Tongue (tissue), 3 donors: ENCODE measurements at places on chromosomes 2 and 18.

- no peak for DNase-seq
Measured at GRCh38 chr2:171824086-171824485, 70.0 kb downstream of the SLC25A12 start.

GRCh38 chr2:159109517-159109916 is 141.1 kb downstream of the TANC1 start:
- DNase-seq: no peak

DNA sequence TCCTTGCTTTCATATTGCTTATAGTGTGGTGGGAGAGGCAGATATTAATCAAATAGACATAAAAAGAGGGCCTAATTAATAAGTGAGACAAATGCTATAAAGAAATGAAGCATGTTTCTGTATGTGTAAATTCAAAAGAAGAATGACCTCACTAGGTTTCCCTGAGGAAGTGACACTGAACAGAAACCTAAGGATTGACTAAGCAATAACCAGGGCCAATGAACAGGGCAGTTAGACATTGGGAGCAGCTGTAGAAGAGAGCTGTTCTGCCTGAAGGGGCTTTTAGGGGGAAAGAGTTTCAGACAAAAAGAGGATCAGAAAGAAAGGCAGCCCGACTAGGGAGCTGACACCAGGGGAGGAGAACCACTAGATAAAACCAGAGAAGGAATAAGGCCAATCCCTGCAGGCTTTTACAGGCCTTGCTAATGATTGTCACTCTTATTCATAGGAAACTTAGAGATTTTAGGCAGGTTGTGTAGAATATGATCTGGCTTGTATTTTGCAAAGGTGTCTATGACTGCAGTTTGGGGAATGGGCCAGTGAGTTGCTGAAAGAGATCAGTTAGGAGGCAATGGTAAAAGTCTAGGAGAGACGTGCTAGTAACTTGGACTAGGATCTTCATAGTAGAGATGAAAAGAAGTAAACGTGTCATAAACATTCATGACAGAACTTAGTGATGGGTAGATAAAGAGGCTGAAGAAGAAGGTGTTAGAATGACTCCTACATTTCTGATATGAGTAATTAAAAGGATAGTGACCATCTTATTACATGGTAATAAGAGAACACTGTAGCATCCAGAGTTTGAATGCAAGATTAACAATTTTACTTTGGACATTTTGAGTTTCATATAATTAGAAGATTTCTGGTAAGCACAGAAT is 26.8 kb upstream of the NABP1 start:
- no peak for DNase-seq

GRCh38 chr2:239455436-239456203 is 54.8 kb upstream of the HDAC4 start:
- no peak for DNase-seq

GRCh38 chr2:106192752-106193689 is 1.1 kb downstream of the UXS1 start:
- DNase-seq: peak; percentile 74

- peak; percentile 37 for DNase-seq
Measured at GRCh38 chr2:235868645-235869044, 299.5 kb downstream of the GBX2 start.

- DNase-seq: no peak
Measured at GRCh38 chr2:233329489-233330135, 22.0 kb downstream of the SAG start.

- DNase-seq: no peak
Measured at GRCh38 chr18:57347784-57348183, 4.6 kb upstream of the ST8SIA3 start.

GRCh38 chr2:218367415-218368149 is 10.9 kb downstream of the CATIP start:
- DNase-seq: peak; percentile 89

DNA sequence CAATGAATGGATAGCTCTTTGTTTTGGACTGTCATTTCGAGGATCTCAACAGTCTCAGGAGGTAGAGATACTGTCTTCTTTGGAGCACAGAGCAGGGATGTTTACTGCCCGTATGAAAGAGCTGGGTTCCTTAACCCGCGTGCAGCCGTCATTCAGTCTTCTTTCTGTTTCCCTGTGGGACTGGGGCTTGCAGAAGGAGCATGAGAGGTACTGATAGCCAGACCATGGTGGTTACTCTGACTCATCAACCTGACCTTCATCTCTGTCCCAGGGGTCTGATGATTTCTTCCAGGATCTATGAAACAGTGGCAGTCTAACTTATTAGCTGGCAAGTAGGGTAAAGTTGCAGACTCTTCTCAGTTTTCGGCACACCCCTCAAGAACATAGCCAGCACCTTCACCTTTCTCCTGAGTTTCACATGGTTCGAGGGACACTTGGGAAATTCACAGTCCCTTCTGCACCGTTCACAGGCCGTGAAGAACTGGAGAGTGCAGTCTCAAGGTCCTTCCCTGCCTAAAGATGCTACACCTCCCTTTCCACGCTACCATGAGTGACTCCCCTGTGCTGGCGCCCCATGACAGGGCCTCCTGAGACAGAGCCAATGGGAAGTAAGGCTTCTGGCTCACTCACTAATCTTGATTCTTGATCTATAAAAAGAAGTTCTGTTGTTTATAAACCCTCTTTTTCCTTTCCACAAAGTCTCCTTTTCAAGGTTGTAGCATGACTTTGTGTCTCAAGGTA is 226.2 kb downstream of the MC4R start:
- DNase-seq: no peak

DNA sequence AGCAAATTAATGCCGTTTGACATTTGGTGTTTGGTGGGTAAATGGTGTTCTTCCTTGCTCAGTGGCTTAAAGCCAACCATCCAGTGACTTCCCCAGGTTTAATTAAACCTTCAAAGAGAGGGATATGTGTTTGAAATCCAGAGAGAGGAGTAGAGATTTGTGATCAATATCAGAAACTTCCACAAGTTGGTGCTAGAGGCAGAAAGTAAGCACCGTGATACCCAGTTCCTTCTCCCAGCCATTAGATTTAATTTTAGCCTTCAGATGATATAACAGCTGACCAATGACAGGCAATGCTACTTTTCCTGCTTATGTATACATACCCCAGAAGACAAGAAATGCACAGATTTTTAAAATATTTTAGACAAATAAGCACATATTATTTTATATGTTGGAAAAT is 398.5 kb downstream of the CDH2 start:
- no peak for DNase-seq

DNA sequence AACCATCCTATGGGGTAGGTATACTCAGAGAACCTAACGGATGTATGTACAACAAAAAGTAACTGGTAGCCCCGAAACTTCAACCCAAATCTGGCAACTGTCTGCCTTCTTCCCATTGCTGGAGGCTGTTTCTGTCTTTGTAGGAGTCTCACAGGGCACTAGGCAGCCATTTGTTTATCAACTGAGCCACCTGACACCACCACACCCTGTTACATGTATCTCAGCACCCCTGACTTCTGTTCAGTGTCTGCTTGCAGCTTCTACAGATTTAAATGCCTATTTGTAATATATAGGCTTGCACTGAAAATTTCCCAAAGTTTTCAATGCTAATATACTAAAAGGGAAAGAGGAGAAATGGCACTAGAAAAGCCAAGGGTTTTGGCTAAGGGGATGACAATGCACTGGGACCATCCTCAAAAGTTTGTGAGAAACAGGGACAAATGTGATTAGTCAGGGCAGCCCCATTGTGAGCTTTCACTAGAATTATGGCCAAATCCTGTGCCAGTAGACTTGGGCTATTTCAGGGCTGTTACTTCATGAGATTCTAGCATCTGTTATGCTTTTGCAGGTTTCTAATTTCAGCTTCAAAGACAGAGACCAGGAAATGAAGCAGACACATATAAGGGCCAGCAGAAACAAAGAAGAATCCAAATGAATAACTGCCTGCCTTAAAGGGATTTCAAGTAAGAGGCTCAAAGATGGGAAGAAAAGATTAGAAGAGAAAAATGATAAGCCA is 103.3 kb downstream of the MYO5B start:
- DNase-seq: peak; percentile 87

- DNase-seq: no peak
Measured at GRCh38 chr2:81505586-81505985, 1201.0 kb upstream of the LRRTM1 start.

- DNase-seq: peak; percentile 64
Measured at GRCh38 chr2:230664128-230664527, 48.5 kb upstream of the CAB39 start.

GRCh38 chr2:27765621-27766286 is 5.8 kb upstream of the MRPL33 start:
- peak; percentile 79 for DNase-seq

- DNase-seq: no peak
Measured at GRCh38 chr2:179017773-179018357, 32.1 kb downstream of the CCDC141 start.

DNA sequence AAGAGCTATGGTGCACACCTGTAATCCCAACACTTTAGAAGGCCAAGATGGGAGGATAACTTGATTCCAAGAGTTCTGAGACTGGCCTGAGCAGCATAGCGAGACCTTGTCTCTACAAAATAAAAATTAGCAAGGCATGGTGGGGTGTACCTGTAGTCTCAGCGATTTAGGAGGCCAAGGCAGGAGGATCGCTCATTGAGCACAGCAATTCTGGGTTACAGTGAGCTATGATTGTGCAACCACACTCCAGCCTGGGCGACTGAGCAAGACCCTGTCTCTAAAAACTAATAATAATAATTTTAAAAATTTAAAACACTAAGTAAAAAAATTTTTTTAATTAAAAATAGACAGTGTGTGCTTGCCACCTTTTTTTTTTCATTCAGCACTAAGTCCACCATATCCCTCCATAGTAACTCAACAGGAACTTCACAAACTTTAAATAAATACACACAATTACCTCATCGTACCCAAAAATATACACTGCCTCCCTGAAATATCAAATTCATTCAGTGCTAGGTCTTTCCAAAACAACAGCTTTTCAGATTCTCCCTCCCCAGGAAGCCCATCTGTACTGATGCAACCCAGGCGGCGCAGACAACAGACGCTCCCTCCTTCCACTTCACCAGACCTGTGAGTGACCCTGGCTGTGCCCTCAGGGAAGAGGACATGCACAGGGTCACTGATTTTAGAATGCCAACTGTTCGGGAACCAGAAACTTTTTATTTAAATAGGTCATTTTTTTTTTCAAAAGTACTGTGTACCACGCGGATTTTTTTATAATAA is 29.6 kb downstream of the FAM168B start:
- no peak for DNase-seq

GRCh38 chr18:44089732-44090131 is 591.0 kb upstream of the SETBP1 start:
- no peak for DNase-seq

DNA sequence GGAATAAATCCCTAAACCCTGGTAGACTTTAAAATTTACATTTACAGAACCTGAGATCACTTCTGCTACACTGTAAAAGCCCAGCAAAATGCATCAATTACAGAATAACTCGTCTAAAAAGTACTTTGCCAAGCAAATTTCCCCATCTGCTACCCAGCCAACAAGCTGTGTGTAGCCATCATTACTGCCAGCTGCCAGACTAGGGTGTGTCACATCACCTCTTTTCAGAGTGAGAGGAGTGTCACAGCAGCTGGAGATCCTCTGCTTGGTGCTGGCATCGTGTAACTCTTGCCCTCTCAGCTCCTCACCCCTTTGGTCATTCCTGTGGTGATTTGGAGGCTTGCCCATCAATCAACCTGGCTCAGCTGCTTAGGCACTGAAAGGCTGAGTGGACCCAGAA is 340.4 kb upstream of the MMADHC start:
- DNase-seq: peak; percentile 60

DNA sequence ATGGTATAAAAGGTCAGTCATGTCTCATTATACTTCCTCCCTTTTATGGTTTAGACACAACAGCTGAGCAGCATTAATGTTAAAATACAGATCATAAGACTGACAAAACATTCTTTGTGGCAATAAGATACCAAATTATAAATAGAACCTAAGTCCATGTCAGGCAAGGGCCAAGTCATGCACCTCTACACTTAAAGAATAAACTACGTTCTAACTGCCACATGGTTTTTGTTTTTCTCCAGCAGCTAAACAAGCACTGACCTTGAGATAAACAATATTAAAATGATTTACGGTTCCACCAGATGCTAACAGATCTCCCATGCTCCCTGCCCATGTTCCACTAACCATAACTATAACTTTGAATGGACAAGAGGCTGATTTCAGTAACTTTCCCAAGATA is 368.6 kb upstream of the TFPI start:
- DNase-seq: no peak

DNA sequence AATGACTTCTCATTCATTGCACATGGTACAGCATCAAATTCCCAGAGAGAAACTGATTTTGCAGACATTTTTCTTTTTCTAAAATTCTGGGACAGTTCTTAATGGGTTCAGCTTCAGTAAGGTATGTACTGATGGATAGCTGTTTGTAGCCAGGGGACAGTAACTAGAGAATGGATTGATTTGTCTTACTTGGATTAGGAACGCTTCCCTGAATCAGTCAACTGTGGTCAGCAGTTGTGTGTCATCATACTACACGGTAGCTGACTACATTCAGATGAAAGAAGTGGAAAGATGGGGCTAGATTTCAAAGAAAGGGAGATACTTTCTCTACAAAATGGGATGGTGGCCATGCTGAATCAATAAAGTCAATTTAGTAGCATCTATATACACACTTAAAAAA is 431.4 kb downstream of the GRB14 start:
- no peak for DNase-seq

DNA sequence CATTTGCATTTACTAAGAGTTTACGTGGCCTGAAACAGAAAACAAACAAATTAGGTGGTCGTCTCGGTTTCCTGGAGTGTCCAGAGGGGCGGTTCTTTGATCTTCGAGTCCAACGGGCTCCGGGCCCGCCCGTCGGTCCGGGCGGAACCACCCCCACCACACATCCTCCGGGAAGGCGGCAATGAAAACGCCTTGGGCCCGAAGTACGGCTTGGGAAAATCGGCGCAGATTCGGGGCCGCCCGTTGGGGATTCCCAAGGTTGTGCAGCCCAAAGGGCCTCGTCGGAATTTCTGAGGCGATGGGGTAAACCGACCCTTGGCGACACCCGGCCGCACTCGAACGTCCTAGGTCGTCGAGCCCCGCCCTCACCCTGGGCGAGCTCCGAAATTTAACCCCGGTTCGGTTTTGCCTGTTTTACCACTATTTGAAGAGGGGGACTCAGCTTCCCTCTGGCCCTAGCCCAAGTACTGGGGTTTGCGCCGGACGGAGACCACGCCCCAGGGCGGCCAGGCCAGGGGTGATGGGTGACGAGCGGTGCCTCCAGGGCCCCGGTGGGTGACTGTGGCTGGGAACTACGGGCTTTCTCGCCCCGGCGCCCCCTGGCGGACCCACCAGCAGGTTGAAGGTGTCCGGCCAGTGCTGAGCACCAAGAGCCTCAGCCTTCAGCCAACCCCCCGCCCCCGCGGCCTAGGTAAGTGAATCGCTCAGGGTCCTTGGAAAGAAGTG is 1.9 kb upstream of the CFAP53 start:
- peak; percentile 79 for DNase-seq
